SK-N-MC (cell line): ENCODE measurements at places on chromosomes 4 and X.

DNA sequence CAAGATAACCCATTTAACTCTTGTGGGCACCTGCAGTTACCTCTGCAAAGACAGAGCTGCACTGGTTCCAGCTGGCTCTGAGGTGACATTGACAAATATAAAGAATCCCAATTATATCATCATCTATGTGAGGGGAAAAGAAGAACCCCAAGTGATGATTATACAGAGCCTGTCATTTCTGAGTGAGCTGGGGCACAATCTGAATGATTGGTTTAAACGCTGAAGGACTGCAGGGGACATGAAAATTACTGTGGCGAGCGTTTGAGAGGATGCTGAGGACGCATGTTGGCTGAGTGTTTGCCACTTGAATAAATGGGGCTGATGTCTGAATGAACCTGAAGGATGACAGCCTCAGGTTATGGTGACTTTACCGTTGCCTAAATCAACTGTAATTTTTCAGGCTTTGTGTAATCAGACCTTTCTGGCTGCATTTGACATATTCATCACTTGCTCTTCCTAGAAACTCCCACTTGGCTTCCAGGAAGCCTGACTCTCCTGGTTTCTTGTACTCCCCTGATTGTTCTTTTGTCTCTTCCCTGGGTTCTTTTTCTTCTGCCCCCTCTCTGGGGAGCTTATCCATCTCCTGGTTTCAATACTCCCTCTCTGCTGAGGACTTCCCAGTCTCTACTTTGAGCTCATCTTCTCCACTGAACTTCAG lies 4.1 kb upstream of the HSD17B10 start:
- no peak for DNase-seq

GRCh38 chrX:115900425-115900824 lies 270.1 kb upstream of the AGTR2 start:
- DNase-seq, result no peak

- no peak for DNase-seq
These were observed 101.0 kb downstream of the ADGRA3 start for GRCh38 chr4:22414833-22415232.

DNA sequence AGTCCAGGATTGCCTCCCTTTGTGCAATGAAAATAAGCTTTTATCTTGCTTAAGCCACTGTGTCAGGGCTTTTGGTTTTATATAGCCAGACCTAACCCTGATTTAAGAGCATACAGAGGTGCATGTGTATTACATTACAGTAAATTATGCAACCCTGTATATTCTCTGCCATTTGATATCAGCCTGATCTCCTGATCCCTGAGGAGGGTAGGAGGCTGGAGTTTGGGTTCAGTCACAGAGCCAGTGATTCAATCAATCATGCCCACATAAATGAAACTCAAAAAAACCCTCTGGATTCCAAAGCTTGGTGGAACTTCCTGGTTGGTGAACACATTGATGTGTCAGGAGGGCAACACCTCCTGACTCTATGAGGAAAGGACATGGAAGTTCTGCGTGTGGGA lies 7.3 kb upstream of the KLHL8 start:
- no peak for DNase-seq

- peak; percentile 20 for DNase-seq
These were observed 255.1 kb upstream of the GPC4 start for GRCh38 chrX:133670383-133670782.

DNA sequence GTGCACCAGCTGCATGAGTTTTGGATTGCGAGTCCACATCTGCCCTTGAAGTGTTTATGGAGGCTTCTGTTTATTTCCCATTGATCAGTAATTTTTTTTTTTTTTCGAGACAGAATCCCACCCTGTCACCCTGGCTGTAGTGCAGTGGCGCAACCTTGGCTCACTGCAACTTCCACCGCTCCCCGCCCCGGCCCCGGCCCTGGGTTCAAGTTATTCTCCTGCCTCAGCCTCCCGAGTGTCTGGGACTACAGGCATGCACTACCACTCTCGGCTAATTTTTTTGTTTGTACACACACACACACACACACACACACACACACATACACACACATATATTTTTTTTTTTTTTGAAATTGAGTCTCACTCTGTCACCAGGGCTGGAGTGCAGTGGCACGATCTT lies 46.1 kb downstream of the SMAD1 start:
- no peak for DNase-seq

DNA sequence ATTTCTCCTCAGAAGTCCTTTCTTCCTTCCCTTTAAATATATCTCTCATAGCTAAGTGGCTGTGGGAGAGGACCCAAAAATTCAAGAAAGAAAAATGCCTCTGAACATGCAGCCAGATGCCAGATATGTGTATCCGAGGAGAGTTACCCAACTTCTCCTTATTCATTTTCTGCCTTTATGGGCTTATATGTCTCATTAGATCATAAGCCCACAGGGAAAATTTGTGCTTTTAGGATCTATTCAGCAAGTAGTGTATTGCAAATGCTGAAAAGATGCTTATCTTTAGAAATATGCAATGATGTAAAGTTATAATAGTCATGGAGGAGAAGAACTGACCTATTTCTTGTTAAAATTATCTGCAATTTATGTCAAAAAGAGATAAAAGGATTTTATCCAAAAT lies 371.8 kb upstream of the NOCT start:
- DNase-seq, result peak; percentile 81

DNA sequence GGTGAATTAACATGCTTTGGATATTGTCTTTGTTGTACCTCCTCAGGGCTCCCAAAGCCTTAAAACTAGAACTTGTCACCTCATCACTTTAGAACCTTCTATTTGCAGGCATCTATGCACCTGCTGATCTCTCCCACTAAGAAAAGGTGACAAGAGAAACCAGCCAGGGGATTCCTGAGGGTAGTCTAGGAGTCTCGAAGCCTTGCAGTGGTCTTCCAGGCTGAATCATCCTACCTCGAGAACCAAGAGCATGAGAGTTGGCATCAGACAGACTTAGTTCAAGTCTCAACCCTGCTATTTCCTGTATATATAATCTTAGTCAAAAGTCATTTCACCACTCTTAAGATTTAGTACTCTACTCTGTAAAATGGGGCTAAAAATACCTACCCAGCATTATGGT lies 29.6 kb downstream of the RTL5 start:
- no peak for DNase-seq

DNA sequence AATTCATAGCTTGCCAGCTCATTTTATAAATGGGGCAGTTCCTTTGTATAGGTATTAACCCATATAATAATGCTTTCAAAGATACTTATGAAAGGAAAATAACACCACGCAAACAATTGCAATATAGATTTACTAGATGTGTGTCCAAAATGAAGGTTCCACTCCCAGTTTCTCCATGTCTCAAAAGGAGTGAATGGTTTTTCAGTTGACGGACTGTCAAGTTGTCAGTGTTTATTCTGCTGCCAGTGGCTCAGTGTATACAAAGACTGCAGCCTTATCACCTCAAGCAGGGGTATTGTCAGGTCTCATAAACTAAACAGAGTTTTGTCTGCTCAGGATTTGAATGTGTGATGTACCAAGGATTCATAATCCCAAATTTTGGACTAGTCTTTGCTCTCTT lies 585.3 kb upstream of the ATOH1 start:
- no peak for DNase-seq

- no peak for DNase-seq
These were observed 37.8 kb upstream of the GPR101 start for GRCh38 chrX:137071596-137071995.

DNA sequence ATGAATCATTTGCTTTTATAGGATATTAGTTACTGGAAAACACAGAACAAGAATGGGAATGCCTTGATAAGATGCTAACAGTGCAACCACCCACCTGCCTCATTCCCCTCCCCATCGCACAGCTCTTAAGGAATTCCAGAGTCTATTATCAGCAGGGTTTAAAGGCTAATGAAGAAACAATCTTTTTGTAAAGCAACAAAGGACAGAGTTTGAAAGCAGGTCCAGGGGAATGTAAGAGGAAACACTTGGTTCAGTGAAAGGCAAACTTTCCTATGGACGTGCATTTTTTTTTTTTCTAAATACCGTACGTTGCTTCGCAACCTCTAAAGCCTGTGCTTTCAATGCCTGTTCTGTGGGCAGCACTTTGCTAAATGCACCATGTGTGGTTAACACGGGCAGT lies 92.5 kb downstream of the GPR50 start:
- DNase-seq, result no peak

GRCh38 chr4:64729561-64729960 lies 320.3 kb upstream of the TECRL start:
- DNase-seq, result no peak

DNA sequence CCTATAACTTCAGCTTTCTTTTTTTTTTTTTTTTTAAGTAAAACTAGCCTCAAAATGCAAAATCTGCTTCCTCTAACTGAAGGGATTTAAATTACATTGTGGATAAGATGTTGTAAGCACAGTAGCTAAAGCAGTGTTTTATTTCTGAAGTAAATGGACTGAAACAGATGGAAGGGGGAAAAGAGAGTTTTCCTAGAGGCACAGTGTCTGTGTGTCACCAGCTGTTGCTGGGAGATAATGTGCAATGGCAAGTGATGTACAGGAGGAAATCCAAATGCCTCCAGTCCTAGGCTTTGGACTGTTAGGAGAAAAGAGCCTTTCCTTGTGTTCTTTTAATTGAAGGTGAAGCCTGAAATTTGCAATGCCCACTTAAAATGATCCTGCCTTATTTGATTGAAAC lies 672.1 kb downstream of the GRXCR1 start:
- DNase-seq, result no peak

- no peak for DNase-seq
These were observed 940.7 kb downstream of the PCDH7 start for GRCh38 chr4:31660916-31661315.

DNA sequence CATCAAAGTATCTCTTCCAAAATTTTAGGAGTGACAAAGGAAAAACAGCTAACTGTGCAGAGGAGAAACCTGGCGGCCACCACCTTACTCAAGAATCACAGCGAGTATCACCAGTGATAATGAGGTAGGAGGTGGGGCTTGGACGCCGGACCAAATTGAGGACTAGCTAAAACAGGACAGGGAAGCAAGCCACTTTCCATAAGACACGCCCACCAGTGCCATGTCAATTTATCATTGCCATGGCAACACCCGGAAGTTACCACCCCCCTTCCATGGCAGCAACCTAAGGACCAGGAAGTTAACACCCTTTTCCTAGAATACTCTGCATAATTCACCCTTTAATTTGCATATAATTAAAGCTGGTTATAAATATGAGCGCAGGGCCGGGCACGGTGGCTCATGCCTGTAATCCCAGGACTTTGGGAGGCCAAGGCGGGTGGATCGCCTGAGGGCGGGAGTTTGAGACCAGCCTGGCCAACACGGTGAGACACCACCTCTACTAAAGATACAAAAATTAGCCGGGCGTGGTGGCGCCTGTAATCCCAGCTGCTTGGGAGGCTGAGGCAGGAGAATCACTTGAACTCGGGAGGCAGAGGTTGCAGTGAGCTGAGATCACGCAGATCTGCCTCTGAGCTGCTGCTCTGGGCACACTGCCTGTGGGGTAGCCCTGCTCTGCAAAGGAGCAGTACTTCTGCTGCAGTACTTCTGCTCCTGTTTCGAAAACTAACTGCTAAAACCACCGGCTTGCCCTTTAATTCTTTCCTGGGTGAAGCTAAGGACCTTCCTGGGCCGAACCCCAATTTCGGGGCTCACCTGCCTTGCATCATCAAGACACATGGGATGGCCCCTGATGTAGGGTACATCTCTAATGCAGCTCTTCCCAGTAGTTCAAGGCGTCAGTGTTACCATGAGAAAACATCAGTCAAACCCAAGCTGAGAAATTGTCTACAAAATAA lies 116.7 kb downstream of the HMX1 start:
- no peak for DNase-seq

DNA sequence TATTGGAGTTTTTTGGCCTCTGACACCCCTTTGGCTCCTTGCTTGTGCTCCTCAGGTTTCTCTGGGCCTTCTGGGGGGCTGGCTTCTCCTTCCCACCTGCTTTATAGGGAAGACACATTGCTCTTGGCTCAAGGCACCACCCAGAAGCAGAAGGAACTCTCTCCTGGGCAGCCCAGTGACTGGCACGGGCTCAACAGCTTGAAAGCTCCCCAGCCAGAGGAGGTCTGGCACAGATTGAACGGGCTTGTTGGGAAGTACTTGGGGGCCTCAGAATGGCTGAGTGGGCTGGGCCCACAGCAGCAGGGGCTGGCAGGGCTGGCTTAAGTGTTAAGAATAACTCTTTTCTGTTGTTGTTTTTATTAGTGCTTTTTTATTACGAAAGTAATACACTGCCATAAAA lies 11.2 kb upstream of the ZNF185 start:
- DNase-seq, result no peak

GRCh38 chr4:170423137-170423536 lies 333.4 kb upstream of the AADAT start:
- DNase-seq, result no peak

DNA sequence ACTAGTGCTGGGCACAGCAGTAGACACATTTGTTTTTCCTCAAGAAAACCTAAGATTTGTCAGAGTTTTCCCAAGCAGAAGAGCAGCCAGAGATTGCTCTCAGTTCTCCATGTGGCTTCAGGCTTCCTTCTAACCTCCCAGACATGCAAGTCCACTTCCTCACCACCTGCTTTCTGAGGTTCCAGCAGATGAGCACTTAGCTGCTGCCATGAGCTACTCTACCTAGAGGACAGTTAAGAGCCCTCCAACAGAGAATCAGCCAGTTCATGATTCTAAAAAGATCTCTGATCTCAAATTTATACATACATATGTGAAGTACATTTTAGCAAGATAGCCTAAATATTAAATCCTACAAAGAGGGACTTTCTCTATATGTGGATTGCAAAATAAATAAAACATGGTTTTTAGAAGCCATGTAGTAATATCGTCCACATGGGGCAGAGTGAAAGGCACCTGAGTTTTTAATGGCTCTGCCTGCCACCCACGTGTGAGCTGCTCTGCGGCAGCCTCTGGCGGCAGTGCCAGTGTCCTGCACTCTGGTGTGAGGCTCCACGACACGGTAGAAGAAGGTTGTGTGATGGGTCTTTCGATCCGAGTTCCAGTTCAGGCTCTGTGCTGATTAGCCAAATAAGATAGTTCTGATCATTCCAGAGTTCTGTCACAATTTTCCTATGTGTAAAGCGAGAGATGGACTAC lies 10.3 kb downstream of the CYP4V2 start:
- no peak for DNase-seq

- no peak for DNase-seq
These were observed 436.2 kb downstream of the FAT4 start for GRCh38 chr4:125750828-125751466.

DNA sequence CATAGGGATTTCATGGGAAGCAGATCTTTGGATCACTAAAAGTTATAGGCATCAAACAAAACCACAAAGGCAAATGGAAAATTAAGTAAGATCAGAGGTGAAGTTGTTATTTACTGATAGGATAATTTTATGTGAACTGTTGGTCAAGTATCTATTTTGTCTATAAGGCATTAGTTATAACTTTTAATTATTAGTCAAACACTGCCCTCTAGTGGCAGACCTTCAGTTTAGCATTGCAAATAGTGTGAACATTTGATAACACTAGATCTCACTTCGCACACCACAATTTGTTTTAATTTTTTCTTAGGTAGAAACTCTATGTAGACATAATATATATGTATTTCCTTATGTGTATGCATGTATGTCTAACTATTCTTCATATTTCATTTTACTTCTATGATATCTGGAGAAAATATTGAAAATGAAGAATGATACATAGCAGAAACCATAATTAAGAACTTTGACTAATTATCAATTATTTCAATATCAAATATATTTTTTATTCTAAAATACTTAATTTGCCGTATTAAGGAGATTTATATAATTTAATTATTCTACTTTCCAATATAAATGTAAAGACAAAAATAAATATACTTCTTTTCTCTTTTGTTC lies 214.5 kb upstream of the TACR3 start:
- peak; percentile 55 for DNase-seq

- no peak for DNase-seq
These were observed 16.2 kb upstream of the AFF1 start for GRCh38 chr4:86918539-86919072.

GRCh38 chr4:78768452-78769180 lies 7.5 kb upstream of the BMP2K start:
- DNase-seq, result no peak

GRCh38 chr4:171710743-171711142 lies 102.5 kb upstream of the GALNTL6 start:
- no peak for DNase-seq
